Retinal pigment epithelial cell (primary cell): ENCODE measurements at places on chromosomes 3 and 15.
A peak's percentile ranks its signal among the peaks of the same experiment; 100 is the strongest.

DNA sequence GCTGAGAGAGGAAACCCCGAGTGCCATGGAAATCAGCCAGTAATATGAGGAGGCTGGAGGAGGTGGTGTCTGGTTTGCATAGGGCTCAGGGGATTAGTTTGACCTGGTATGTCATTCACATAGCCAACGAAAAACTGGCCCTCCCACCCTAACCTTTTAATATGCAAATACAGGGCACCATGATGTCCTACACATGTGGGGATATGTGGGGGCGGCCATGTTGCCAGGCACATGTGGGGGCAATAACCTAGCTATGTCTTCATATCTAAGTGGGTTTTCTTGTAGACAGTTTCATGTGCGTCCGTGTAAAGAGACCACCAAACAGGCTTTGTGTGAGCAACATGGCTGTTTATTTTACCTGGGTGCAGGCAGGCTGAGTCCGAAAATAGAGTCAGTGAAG lies 110.1 kb downstream of the MOBP start:
- no peak for DNase-seq

GRCh38 chr15:100525436-100525835 lies 3.3 kb downstream of the CERS3 start:
- DNase-seq = no peak

DNA sequence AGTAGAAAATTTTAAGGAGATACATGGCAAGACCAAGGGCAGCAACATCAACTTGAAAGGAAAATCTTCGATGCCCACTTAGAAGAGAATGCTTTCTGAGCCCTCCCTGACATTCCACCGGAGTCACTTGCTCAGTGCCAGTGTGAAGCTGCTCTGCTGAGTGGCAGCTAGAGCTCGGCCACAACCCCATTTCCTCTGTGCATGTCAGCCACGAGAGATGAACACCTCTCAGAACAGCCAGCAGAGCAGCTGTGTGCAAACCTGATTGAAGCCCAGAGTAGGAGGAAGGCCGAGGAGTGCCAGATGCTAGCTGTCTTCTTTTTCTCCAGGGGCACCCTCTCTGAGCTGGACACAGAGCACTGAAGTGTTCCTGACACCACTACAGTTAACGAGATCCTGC lies 12.2 kb downstream of the TARS3 start:
- no peak for DNase-seq

DNA sequence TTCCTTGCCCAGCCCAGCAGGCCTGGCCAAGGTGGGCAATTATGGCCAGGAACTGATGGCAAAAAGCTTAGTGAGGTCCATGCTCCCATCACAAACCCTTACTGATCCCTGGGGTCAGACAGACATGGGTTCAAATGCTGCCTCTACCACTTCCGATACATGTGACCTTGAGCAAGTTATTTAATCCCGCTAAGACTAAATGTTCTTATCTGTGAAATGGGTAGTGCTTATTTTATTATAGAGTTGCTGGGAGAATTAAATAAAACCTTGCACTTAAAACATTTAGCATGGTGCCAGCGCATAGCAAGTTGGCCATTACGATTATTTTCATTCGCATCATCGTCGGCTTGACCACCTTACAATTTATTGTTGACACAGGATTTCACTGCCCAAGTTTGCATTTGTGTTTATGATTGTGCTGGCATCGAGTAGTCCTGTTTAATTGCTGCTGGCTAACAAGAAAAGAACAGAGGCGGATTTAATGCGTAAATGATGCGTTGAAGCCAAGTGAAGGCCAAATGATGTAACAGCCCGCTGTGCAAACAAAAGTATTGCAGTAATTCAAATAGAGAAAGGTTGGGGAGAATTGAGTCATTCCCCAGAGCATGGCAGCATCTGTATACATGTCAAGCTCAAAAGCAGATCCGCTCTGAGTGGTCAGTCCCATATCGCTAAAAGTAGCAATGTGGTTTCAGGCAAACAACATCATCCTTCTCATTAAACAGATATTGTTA lies 7.3 kb upstream of the FURIN start:
- no peak for DNase-seq

DNA sequence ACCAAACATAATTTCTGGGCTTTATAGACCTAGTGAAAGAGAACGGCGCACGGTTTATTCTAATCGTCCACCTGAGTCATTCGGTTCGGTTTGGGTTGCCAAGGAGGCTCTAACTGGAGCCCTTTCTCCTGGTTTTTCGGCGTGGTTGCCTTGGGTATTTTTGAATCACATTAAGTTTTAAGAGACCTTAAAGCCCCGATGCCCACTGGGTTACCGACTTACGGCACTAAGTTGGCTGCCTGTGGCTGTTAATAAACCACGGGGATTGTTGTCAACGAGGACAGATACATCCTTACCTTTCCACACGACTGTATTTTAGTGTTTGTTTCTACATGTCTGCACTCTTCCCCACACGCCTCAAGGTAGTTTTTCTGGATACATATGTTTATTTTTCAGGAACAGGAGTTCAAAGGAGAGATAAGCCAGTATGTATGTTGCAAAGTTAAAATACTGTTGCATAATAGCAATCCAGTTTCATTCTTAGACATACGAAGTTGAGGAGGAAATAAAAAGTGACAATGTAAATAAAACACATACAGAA lies 1.2 kb upstream of the ANP32A start:
- no peak for DNase-seq

- DNase-seq = no peak
These were observed 290.2 kb upstream of the KCNMB2 start for GRCh38 chr3:178246004-178246403.

DNA sequence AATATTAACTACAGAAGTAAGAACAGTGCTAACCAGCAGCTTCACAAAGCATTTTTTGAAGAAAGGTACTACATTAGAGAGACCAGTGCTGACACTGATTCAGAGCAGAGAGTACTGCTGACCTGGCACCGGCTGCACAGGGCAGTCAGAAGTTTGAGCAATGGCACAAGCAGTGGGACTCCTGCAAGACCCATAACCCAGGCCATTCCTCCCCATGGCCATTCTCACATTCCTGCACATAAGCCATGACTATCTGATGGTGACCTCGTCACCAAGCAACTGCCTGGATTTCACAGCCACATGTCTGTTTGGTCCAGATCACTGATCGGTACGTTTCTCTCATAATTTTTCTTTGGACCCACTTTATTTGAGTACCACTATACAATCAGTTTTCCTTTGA lies 88.7 kb downstream of the GPR156 start:
- no peak for DNase-seq

DNA sequence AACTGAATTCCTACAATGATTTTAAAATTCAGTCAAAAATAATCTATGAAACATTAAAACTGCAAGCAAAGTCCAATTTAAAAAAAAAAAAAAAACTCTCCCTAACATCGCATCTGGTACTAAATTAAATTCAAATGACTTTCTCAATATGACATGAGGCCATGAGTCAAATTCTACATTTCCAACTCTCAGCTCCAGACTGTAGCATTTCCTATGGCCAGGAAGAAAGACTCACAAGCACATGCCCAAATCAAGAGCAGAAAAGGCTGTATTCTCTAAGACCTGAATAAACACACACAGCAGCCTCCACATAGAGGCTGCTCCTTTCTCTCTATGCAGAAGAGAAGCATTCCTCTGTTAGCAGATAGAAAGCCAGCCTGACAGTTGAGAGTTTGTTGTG lies 729.2 kb downstream of the ROBO1 start:
- DNase-seq = no peak

DNA sequence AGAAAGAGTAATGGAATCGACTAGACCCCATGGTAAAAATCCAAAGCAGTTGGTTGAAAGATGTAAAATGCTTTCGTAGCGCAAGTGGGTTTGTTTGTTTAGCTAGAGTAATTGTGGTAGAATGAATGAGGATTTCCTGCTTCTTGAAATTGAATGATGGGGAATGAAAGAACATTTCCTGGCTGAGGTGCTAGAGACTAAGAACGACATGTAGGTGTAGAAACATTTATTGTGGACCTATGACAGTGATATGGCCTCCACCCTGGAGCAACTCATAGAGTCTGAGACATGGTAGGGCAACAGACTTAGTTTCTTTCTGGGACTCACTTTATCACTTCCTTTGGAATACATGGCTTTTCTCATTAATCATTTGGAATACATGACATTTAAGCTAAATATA lies 467.6 kb upstream of the CFAP20DC start:
- DNase-seq = no peak

DNA sequence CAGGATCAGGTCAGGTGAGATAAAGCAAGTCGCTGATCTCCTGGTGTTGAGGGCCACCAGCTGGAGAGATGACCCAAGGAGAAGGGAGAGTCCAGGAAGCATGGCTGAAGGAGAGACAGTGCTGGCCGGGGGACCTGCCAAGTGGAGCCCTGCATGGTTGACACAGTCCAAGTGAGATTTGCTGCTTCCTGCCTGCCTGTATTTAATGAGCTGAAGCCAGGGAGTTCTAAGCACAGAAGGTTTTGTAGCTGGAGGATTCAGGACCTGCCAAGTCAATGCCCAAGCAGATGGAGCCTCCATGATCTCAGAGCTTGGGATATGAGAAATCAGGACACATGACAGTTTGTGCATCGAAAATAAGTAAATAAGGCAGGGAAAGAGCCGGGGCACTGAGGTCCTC lies 125.6 kb downstream of the SRGAP3 start:
- no peak for DNase-seq

DNA sequence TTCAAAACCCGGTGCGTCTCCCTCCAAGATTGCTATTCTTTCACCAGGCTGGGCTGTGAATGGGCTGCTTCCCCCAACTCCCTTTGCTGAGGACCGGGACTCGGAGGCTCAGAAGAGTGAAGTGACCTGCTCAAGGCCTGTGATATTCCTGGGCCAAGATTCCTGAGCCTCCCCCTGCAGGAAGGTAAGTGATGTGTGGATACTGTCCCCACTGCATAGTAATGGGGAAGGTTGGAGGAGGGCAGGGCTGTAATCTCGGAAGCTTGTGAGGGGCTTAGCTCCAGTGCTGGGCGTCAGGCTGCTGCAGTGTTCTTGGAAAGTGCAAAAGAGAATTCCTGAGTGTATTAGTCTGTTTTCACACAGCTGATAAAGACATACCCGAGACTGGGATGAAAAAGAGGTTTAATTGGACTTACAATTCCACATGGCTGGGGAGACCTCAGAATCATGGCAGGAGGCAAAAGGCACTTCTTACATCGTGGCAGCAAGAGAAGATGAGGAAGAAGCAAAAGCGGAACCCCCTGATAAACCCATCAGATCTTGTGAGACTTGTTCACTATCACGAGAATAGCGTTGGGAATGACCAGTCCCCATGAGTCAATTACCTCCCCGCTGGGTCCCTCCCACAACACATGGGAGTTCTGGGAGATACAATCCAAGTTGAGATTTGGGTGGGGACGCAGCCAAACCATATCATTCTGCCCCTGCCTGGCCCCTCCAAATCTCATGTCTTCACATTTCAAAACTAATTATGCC lies 67.6 kb downstream of the EFCAB12 start:
- peak; percentile 54 for DNase-seq

GRCh38 chr3:79521221-79521848 lies 246.5 kb downstream of the ROBO1 start:
- no peak for DNase-seq

DNA sequence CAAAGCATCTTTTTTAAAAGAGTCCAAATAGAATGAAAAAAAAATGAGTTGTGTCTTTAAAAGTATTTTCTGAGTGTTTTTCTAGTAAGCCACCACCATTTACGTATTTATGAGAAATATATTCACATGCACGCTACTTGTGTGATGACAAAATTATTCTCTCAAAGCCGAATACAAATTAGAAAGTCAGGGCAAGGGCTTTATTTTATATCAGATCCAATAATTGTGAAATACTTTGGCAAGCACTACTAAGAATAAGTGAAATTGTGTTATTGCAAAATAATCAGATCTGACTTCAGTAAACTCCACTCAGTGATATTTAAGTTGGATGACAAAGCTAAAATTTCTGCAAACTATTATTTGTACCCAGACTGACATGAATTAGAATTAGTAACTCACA lies 589.3 kb upstream of the KCNMB2 start:
- DNase-seq = no peak

DNA sequence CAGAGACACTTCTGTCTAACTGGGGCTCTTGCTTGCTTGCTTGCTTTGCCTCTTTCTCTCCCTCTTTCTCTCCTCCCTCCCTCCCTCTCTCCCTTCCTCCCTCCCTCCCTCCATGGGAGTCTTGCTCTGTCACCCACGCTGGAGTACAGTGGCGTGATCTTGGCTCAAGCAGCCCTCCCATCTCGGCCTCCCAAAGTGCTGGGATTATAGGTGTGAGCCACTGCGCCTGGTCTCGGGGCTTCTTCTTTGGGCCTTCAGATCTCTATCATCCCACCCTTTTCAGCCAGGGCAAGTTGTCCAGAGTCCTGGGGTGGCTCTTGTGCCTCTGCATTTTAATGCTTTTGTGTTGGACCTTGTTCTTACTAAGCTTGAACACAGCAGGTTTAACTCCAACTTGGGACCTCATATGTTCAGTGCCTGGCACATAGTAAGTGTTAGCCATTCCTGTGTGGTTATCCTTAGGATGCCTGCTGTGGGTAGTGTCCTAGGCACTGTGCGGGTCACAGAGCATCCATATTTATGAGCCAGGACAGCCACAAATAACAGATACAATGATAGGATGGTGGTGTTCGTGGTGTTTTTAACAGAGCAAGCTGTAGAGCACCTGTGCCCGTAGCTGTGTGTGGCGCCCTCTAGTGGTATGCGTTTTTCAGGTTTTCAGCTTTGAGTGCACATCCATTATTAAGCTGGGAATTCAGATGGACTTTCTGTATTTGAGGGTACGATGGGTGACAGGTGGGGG lies 75.1 kb downstream of the CCK start:
- no peak for DNase-seq

GRCh38 chr3:128783774-128784173 lies 57.8 kb downstream of the RAB7A start:
- DNase-seq = no peak

GRCh38 chr3:189353318-189353965 lies 181.7 kb downstream of the TPRG1 start:
- DNase-seq = no peak

- peak; percentile 28 for DNase-seq
These were observed 39.8 kb downstream of the CHDH start for GRCh38 chr3:53806182-53807116.

DNA sequence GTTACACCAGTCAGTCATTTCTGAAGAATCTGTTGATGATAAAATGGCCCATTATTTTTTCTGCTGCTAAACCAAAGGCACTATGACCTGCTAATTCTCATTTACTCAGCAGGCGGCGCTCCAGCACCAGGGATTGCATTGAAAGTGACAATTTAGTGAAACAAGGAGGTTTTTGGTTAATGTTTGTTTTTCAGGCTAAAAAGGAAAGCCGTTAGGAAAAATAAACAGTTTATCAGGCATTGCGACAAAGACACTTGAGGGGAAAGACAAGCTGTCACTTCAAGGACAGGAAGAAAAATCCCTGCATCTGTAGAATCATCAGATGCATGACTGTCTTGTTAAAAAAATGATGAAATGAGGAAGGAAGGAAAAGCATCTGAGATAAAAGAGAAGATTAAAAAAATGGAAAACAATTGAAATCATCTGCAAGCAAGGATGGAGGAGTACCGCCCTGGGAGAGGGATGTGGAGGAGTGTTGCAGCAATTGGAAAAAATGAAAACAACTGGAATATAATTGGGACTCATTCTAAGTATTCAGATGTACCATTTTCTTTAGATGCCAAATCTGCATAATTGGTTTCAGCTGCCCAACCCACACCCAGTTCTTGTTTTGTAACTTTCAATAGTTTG lies 54.0 kb downstream of the NR1D2 start:
- no peak for DNase-seq
